Urinary bladder (tissue), 4 donors: ENCODE measurements at places on chromosomes 6 and 20.

- no peak for DNase-seq
These were observed 101.3 kb upstream of the ESR1 start for GRCh38 chr6:151705993-151706733.

GRCh38 chr6:14365393-14365792 is 247.8 kb downstream of the CD83 start:
- DNase-seq: no peak

- no peak for DNase-seq
These were observed 462.7 kb upstream of the SULF2 start for GRCh38 chr20:48247961-48248360.

DNA sequence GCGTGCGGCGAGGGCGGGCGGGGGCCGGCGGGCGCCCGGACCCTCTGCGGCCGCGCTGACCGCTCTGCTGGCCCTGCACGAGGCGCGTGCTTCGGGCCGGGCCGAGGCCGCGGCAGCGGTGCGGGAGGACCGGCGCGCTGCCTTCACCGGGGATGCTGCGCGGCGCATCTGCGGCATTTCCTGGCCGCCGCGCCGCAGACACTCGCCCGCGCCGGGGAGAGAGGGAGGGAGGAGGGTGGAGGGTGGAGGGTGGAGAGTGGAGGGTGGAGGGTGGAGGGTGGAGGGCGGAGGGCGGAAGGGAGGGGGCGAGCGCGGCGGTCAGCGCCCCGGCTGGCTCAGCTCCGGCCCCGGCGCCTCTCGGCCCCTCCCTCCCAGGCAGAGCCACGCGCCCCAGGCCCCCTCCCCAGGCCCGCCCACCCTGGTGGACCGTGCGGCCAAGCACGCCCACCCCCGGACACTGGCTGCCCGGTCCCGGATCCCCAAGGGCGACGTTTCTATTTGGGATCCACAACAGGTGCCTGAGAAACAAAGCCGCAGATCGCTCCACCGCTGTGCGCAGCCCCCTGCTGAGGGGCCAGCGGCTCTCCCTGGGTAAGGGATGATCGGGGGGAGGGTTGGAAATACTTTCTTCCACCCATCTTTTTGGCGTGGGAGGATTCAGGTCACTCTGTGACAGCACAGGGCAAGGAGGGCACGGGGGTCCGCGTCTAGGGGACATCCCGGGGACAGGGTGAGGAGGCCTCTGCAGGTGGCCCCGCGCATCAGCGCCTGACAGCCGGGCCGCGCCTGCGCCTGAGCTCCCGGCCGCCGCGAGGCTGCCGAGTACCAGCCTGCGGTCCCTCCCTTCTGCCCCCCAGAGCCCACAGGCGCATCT is 111.2 kb upstream of the BEND6 start:
- no peak for DNase-seq

GRCh38 chr20:50728486-50728980 is 2.8 kb upstream of the PARD6B start:
- DNase-seq: no peak

DNA sequence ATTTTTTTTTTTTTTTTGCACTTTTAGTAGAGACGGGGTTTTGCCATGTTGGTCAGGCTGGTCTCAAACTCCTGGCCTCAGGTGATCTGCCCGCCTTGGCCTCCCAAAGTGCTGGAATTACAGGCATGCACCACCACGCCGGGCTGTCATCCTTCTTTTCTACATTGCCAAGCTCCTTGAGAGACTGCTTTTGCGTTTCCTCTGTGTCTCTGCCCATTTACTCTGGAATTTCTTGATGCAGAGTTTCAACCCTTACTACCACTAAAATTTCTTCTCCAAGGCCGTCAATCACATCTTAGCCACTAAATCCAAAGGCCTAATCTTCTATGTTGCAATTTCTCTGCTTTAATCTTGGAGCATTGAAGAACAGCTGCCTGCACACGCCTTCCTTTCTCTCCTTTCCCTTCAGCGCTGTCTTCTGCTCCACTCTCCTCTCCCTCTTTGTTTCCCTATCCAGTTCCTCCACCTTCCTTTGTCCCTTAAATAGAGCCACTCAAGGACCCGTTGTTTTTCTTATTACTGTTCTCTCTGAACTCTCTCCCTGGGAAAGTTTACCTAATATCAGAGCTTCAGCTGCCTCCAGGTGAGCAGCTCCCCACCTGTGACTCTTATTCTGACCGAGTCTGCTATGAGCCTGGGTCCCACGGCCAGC is 98.8 kb downstream of the SLC35B3 start:
- no peak for DNase-seq

DNA sequence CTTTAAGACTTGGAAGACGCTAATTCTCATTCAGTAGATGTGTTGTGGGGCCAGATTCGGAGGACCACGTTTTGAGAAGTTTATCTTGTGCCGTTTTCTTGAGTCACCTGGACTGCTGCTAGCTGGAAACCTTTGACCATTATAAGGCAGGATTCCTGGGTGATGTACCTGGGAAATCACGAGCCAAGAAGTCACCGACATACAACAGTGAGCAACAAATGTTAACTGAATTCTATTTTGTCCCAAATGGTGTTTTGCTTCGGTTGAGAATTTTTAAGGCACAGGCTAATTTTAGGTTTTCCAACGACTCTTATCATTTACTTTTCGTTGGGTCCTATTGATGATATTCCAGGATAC is 93.4 kb upstream of the BTN3A2 start:
- DNase-seq: no peak

DNA sequence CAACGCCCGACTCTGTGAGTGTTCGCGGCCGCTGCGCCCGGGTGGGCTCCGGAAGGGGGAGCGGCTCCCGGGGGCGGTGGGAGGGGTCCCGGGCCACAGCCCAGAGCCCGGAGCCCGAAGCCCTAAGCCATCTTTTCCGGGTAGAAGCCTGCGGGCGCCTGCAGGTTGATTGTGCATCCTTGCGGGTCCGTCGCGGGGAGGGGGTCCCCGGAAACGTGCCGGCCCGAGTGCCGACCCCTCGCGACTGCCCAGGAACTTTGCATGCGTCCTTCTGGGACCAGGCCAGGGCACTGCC is 413 bp downstream of the PTPRA start:
- DNase-seq: no peak

DNA sequence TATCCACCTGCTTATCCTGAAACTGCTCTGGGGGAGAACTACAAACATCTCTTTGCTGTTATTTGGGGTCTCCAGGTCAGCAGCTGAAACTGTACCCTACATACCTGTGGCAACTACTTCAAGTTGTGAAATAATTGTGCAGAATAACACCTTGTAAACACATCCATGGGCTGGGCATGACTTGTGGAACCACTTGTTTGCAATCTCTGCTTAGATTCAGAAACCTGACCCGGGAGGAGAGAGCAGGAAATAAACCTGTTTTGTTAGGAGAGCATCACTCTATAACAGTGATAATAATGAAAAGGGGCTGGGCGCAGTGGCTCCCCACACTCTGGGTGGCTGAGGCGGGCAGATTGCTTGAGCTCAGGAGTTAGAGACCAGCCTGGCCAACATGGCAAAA is 183.1 kb downstream of the NFATC2 start:
- no peak for DNase-seq

GRCh38 chr6:159533568-159533967 is 159.5 kb downstream of the SOD2 start:
- DNase-seq: no peak

DNA sequence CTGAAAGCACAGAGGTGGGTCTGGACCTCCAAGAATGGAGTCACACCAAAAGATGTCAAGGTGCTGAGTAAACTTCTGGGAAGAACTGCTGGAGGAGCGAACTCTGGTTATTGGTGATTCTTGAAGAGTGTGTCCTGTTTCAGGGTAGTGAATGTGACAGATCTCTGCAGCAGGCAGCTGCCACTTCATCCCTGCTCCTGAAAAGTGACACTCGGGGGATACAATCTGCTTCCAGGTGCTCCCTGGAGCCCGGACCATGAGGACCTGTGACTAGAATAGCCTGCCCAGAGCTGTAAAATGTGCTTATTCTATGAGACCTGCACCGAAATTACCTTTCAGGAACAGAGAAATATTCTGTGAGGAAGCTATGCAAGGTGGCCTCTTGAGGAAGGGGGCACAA is 191.1 kb downstream of the FOXC1 start:
- DNase-seq: no peak

GRCh38 chr6:143592335-143592734 is 80.8 kb upstream of the FUCA2 start:
- no peak for DNase-seq

DNA sequence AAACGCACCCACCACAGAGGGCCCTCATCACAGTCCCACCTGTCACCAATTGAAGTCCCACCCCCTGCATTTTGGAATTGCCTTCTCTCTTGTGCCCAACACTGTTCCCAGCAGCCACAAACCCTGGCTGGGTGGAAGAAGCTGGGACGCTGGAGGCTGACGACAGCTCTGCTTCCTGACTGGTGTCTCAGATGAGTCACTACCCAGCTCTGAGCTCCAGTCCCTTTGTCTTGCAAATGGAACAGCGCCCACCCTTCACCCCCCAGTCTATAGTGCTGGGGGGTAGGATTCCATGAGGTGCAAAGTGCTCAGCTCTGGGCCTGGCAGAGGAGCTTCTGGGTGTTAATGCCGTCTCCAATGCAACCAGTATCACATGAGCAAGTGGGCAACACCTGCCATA is 85.3 kb downstream of the DLGAP4 start:
- no peak for DNase-seq

GRCh38 chr6:42275376-42276033 is 57.8 kb upstream of the MRPS10 start:
- DNase-seq: no peak

DNA sequence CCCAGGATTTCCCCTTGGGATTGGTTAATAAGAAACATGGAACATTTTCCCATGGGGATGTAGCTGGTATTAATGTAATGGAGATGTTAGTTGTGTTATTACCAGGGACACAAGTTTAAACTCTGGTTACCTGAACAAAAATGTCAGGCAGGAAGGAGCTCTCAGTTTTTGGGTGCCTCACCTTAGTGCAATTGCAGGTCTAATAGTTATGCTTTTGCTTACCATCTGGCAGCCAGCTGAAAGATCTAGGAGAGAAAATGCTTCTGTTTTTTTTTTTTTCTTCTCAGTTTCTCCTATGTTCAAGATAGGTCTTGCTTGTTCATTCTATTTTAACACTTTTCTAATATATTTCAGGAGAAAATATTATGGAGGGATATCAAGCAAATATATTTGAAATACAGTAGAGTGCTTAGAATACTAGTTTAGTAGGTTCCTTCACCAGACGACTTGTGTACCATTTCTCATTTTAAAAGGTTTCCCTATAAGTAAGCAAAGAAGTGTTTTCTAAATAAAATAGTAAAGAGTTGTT is 4.2 kb upstream of the UBE2J1 start:
- DNase-seq: no peak

DNA sequence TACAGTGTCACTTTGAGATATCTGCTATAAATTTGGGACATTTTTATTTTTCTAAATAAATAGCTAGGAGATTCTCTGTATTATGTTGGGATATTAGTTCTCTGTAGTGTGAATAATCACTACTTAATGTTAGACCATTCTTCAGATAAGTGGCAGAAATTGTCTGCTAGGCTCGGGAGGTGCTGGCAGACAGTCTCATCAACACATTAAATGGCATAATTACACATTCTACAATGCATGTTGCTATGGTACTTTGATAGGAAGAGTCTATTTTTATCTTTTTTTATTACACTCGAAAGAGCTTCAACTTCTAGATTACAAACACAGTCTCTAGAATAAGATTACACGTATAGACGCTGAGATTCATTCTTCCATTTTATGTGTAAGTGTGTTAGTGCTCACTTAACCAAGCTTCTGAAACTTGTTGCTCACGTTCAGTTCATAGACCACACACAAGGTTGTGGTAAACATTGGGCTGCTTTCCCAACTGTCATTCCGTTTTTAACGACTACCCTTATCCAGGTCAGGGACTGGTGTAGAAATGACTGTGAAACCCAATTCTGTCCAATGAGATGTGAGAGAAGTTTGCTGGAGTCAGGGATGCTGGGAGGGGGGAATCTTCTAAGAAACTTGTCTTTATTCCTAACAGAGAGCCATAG is 78.6 kb downstream of the TPBG start:
- DNase-seq: no peak

DNA sequence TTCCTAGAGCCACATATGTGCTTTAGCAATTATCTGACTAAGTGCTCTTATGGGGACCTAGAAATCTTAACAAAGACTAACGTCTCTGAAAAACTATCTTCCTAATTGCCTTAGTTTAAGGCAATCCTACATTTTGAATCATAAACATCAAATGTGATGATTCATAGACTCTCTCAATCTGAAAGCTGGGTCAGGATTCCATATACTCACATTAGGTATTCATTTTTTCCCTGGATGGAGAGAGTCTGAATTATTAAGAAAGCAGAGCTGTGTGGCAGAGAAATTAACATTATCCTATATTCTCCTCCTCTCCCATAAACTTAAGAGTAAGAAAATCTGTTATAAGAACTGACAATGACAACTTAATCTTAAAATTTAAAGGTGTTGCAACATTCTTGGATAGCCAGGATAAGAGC is 1.6 kb upstream of the PRL start:
- no peak for DNase-seq

DNA sequence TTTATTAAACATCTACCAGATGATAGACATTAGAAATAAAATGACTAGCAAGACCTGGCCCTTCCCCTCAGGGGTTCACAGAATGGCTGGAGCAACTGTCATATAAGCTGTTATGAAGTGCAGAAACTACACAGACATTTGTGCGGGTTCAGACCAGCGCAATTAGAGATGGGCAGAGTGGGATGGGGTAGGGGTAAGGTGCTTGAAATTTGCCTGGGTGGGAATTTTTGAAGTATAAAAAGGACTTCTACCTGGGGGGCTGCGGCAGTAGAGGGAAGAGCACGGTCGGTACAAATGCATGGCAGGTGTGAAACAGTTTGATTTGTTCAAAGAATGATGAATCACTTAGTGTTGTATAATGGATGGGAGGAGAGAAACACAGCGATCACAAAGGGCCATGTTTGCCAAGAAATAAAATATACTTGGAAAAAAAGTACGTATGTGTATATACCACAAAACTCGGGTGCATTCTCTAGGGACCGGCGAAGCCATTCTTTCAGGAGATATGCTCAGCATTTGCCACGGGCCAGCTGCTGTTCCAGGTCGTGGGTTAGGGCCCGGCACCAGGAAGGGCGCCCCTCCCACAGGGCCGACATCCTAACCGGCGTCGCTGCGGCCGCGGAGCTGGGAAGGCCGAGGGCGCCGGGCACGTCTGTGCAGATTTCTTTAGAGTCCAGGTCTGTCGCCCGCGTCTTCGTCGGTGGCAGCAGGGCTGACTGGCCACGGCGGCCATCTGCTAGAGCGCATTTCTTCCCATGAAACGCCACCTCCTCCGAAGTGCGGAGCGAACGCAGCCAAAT is 809 bp upstream of the NOL7 start:
- no peak for DNase-seq

DNA sequence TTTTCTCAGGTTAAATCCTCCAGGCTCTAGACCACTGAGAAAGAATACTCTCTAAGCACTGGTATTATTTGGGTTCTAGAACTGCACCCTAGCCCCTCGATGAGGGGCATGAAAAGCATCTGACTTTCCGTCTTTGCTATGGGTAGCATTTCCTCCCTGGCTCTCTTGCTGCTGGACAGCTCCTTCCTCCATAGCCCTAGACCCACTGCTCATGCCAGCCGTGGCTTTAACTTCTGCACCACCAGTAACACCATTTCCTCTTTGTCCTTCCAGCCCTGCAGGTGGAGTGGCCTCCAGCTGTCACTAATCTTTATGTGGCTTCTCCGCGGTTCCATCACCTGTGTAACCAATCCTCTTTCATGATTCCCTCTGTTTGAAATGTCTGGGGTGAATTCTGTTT is 194.9 kb downstream of the SCP2D1 start:
- no peak for DNase-seq

GRCh38 chr6:122151066-122151465 is 248.4 kb upstream of the HSF2 start:
- no peak for DNase-seq

GRCh38 chr6:161186173-161186769 is 87.6 kb downstream of the AGPAT4 start:
- no peak for DNase-seq

- no peak for DNase-seq
These were observed 40.9 kb downstream of the SUMO4 start for GRCh38 chr6:149440735-149441671.
